ENCODE measurements at places on chromosomes 5 and 9. TPM values are rescaled to one million over a fixed set of nuclear protein-coding genes. Genes with fewer than 3 reads are reported as not detected.
A peak's percentile ranks its signal among the peaks of the same experiment; 100 is the strongest.

DNA sequence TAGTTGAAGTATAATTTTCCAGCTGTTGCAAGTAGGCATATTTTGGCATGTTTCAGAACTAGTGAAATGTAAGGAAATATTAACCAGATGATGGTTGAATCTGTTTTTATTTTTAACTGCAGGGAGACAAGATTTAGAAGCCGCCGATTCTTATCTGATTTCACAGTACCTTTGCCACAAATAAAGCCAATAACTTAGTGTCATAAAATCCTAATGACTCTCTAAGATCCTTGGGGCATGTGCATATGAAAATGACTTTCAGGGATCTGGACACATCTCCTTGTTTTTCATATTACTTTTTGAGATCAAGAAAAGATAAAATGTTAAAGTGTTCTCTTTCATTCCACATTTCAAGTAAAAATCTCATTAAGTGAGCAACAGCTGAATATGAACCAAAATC, 125.8 kb upstream of the CNTLN start:
- no peak for DNase-seq

- DNase-seq, result no peak
Observed at GRCh38 chr9:131545003-131545785, at the start of gene PRRT1B. TSS of gene PRRT1B (plus strand) at chr9:131545523. CDS start at chr9:131545616, 93 bp downstream.

- no peak for DNase-seq
Observed at GRCh38 chr5:98454904-98455303, 318.6 kb upstream of the RGMB start.

GRCh38 chr5:169149317-169149716, 151.6 kb downstream of the SLIT3 start:
- DNase-seq, result peak; percentile 67

- DNase-seq, result peak; percentile 70
Observed at GRCh38 chr9:95462249-95463147, 54.3 kb downstream of the PTCH1 start.

- DNase-seq, result no peak
Observed at GRCh38 chr5:95440825-95441224, 49.7 kb downstream of the FAM81B start.

- DNase-seq, result peak; percentile 80
Observed at GRCh38 chr5:157761690-157762621, 18.4 kb downstream of the LSM11 start.

DNA sequence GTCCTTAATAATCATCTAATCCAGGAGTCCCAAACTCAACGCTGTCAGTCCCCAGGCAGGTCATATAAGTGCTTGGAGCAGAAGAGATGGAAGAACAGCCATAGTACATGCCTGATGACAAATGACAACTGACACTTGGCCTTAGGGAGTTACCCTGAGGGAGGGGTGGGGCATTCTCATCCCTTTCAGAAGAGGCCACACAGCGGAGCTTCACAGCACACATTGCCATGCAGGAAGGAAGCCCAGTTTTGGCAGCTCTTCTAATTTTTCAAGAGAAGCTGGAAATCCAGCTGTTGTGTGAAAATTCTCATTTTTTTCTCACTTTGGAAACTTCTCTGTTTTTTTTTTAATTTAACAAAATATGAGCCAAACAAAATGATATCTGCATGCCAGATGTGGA, 89.0 kb downstream of the ASTN2 start:
- DNase-seq, result no peak

GRCh38 chr5:142015781-142016533, 3.1 kb upstream of the GNPDA1 start:
- DNase-seq, result no peak

GRCh38 chr9:116137581-116137980, 16.0 kb upstream of the PAPPA start:
- DNase-seq, result no peak

GRCh38 chr5:37892586-37892985, 52.7 kb upstream of the GDNF start:
- no peak for DNase-seq

GRCh38 chr5:1502046-1502736, 21.6 kb downstream of the LPCAT1 start:
- no peak for DNase-seq

DNA sequence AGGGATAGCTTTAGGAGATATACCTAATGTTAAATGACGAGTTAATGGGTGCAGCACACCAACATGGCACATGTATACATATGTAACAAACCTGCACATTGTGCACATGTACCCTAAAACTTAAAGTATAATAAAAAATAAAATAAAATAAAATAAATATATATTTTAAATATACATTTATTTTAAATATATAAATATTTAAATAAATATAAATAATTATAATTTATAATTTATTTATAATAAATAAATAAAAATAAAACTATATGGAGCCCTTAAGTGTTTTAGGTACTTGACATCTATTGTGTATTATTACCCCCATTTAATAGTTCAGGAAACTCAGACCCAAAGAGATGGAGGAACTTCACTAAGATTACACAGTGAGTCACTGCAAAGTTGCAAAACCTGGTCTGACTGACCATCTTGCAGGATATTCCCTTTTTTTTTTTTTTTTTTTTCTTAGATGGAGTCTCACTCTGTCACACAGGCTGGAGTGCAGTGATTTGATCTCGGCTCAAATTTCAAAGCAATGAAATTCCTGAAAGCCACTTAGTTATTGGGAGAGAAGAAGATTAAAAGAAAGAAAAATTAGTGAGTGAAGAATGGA, 5.8 kb upstream of the C5orf52 start:
- no peak for DNase-seq

DNA sequence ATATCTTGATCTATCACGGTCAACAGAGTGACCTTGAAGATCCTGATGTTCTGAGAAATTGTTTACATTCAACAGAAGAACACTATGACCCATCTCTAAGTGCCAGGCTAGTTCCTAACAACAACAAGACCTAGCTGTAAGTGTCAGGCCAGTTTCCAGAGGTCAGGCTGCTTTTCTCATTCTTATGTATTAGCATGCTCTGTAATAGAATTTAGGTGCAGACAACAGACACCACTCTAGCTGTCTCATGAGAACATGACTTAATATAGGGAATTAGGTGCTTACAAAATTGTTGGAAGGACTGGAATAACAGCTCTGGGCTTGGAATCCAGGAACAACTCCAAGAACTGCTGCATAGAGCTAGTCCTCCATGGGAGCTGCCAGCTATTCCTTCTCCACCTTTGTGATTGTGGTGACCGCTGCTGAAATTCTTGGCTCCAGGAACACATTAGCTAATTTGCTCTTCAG, 138.7 kb downstream of the SNX18 start:
- DNase-seq, result no peak

MYOZ3 gene
- total RNA-seq, result 0.43 TPM

EIF4EBP3 gene
- total RNA-seq, result 0.53 TPM

FAM151B gene
- total RNA-seq, result 3.9 TPM

C6 gene
- total RNA-seq, result not detected

PCA3 gene
- 0.30 TPM for total RNA-seq

ZFP2 gene
- total RNA-seq, result 14.5 TPM

INSL4 gene
- not detected for total RNA-seq

ZNF367 gene
- total RNA-seq, result 18.0 TPM

Measured in neural progenitor cell (in vitro differentiated cells).